ENCODE measurements at places on chromosomes 7 and 10.

GRCh38 chr7:98135984-98136383 is 29.3 kb downstream of the LMTK2 start:
- no peak for DNase-seq

DNA sequence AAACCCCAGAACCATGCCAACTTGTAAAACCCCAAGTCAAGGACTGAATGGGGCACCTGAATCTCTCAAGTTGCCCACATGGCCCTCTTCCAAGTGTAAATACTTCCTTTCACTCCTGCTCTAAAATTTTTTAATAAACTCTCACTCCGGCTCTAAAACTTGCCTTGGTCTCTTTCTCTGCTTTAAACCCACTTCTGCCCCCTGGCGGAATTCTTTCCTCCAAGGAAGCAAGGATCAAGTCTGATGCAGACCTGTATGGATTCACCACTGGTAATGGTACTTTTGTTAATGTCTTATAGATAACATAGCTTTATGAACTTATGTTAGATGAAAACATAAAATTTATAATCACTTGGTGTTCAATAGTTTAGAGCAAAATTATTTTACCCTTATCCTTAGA is 33.8 kb downstream of the SLC16A9 start:
- no peak for DNase-seq

DNA sequence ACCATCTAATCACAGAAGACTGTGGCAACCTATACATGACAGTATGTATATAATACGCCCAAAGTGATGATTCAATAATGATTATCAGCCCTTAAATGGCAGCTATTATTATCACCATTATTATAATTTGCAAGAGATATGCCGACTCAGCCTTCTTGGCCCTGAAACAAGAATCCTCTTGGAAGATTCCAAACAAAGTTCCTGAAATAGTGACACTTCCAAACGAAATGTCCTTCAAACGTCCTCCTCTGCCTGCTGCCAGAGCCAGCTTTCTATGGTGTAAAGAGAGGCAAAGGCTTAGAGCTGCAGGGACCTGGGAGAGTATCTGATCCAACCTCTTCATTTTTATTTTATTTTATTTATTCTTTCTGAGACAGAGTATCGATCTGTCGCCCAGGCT is 36.0 kb downstream of the NRAP start:
- DNase-seq, result no peak

GRCh38 chr10:28954211-28954610 is 276.9 kb downstream of the BAMBI start:
- no peak for DNase-seq

- no peak for DNase-seq
Observed at GRCh38 chr7:41445946-41446345, 256.9 kb downstream of the INHBA start.

GRCh38 chr7:90412458-90413184 is 9.4 kb downstream of the CLDN12 start:
- no peak for DNase-seq

GRCh38 chr10:49049660-49050059 is 65.7 kb downstream of the VSTM4 start:
- no peak for DNase-seq

DNA sequence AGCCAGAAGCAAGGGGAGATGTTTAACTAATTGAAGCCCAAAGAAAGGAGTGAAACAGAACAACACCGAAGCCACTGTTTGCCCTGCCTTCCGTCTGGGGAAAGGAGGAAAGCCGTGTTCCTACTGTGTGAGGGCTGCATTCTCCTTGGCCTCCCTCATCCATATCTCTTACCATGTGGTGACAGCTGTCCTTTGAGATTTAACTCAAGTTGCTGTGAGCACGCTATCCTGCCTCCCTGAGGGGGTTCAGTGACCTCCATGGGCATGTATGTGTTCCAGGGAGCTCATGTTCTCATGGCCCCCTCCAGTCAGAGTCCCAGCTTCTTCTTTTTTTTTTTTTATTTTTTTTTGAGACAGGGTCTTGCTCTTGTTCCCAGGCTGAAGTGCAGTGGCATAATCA is 26.2 kb upstream of the CRHR2 start:
- DNase-seq, result no peak

DNA sequence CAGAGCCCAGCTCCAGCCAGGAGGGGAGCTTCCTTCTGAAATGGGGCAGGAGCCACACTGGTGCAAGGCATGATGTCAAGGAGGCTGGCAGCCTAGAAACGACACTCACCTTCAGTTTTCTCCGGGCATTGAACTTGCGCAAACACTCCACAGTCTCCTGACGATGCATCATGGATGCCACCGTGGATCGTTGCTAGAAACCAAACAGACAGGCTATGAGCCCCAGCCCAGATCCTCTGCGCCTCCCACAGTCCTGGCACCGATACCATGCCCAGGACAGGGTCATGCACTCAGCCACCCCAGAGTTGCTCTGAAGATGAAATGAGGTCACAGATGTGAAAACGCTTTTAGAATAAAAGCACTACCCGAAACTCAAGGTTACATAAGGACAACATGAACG is 31.0 kb upstream of the NDST2 start:
- DNase-seq, result no peak

DNA sequence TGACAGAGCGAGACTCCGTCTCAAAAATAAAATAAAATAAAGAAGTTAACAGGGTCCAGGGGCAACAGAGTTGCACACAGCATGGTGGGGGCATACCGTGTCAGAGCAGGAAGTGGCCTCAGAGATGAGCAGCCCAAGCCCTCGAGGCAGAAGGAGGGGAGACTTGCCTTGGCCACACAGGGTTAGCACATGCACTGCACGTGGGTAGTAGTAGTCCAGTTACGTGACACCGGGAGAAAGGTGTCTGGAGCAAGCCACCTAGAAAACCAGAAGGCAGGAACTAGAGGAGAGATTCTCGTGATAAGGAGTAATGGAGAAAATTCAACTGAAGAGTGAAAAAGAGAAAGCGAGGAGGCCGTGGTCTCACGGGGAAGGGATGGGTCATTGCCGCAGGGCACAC is 9.8 kb upstream of the DENND2A start:
- no peak for DNase-seq

GRCh38 chr10:75883081-75884072 is 452.0 kb downstream of the LRMDA start:
- no peak for DNase-seq
